ENCODE measurements at places on chromosomes 2 and 18.
A peak's percentile ranks its signal among the peaks of the same experiment; 100 is the strongest.

DNA sequence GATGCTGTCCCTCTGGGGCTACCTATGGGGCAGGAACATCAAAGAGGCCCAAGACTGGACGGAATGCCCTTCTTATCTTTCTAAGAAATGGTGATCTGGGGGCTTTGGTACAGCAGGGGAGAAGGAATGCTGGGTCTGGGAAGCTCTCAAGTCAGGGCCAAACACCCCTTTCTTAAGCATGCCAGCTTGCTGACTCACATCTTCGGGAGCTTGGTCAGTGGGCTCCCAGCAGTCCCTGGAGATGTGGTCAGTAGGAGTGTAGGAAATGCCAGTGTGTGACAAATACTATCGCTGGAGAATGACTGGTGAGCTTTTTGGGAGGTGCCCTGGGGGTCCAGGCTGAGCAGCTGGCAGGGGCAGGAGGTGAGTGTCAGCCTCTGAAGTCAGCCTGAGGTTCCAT is 105.0 kb upstream of the CDC42EP3 start:
- DNase-seq: peak; percentile 93

DNA sequence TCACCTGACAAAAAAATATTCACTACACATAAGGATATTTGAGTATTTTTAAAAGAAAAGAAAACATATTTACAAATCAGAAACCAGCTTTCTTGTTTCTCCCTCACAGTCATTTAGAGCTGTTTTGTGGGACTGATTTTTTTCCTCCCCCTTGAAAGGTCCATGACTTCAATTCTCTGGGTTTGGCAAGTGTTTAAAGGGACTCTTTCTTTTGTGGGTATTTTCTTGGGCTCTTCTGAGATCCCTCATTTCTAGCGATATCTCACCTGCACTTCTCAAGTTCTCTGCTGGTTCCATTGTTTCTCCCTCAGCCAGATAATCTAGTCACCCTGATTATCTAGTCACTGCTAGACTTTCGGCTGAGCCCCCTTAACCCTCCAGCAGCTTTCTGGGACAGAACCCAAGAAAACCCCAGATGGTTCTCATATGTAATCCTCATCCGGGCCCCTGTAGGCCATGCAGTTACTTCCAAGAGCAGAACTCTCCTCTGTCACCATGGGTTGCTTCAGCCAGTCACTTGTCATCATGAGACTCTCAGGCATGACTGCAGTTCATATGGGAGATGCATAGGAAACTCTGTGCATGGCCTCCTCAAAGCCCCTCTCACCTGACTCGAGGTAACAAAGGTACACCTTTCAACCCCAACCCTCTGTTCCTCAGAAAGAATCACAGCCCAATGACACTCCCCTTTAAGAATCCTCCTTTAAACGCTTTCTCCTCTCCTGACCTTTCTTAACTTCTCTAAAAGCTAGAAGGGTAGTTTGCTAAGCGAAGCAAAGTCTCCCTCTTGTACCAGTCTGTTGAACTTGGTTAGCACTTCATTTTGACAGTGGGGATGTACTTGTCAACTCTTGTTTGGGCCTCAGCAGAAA is 36.7 kb upstream of the ITGA4 start:
- DNase-seq: no peak

- DNase-seq: no peak
Observed at GRCh38 chr2:224922142-224922727, 120.0 kb downstream of the DOCK10 start.

- DNase-seq: no peak
Observed at GRCh38 chr2:134668821-134669220, 50.0 kb downstream of the TMEM163 start.

GRCh38 chr2:119295688-119296375 is 70.8 kb downstream of the C2orf76 start:
- no peak for DNase-seq

- no peak for DNase-seq
Observed at GRCh38 chr18:56197241-56197859, 441.0 kb downstream of the TXNL1 start.

DNA sequence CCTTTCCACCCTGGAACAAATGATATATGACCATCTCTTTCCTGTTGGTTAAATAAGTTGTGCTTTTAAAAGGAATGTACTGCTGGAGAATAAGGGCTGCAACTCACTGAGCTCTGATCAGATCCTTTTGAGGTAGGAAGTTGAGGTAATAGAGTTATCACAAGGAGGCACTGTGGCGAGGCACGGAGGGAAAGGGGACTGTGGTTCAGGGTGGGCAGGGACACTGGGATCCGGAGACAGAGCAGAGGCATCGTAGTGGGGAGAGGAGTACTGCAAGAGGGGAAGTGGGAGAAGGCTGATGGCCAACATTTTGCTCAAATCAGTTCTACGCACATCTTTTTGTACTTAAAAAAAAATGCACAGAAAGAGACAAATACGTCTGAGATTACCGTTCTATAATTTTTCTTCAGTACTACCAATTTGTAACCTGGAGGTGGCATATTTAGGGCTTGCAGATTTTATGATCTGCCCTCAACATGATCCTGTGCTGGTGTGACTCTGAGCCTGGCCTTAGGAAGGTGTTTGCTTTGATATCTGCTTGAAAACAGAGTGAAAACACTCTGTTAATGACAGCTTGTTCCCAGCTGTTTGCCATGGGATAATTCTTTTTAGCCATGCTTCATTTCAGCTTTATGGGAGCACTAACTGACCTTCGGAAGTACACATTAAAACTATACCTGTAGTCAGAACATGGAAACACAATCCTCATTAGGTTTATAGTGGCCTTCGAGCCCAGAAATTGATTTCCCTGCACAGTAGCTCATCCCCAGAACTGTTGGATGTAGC is 168.1 kb downstream of the KCNE4 start:
- no peak for DNase-seq

- no peak for DNase-seq
Observed at GRCh38 chr2:44981714-44982108, 27.5 kb downstream of the SIX2 start.

DNA sequence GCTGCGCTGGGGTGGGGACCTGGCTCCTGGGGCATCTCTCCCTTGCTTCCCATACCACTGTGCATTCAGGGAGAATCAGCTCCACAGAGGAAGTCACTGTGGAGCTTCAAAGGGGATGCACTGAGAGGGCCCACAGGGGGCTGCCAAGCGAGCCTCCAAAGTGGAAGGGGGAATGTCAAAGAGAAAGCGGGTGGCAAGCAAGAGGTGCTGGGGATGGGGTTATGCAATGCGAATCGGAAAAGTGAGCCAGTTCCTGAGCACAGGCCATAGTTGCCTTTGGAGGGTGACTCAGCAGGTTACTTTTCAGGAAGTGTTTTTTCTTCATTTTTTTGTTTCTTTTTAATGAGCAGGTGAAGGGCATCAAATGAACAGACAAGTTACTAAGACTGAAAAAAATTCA is 17.6 kb downstream of the PMAIP1 start:
- DNase-seq: no peak

- DNase-seq: peak; percentile 93
Observed at GRCh38 chr18:11500153-11501122, 109.0 kb upstream of the SLC35G4 start.

All from HS-5 (cell line).